ENCODE measurements at places on chromosomes 3 and 15. TPM values are rescaled to one million over a fixed set of nuclear protein-coding genes. Genes with fewer than 3 reads are reported as not detected.

Gene CHRNA7
- total RNA-seq, result 0.37 TPM

Gene TMC3
- not detected for total RNA-seq

Gene NR1I2
- not detected for total RNA-seq

Gene TNNC1
- 0.33 TPM for total RNA-seq

Gene CHRFAM7A
- 1.4 TPM for total RNA-seq

Gene SPCS1
- 59.9 TPM for total RNA-seq

Gene LRRC2
- total RNA-seq, result 7.4 TPM

Gene IQCH
- 7.0 TPM for total RNA-seq

Gene CSTA
- total RNA-seq, result 1.1 TPM

Gene ZNF501
- total RNA-seq, result 7.1 TPM

Gene TLR9
- total RNA-seq, result under 0.01 TPM

Gene ARRDC4
- total RNA-seq, result 8.4 TPM

Gene MUC13
- not detected for total RNA-seq

Gene C3orf85
- total RNA-seq, result not detected

Gene KNG1
- total RNA-seq, result not detected

Gene ZFAND6
- 139 TPM for total RNA-seq

Gene HIGD2B
- not detected for total RNA-seq

Gene ABHD2
- 91.2 TPM for total RNA-seq

Gene EPM2AIP1
- total RNA-seq, result 21.7 TPM

Gene FYTTD1
- total RNA-seq, result 48.5 TPM

Gene WDR93
- under 0.01 TPM for total RNA-seq

Gene SMCO1
- not detected for total RNA-seq

Gene ALDH1L1
- 0.25 TPM for total RNA-seq

Gene LINGO1
- total RNA-seq, result not detected

Gene FAM43A
- total RNA-seq, result 15.5 TPM

Gene UBA5
- 52.1 TPM for total RNA-seq

Gene CNTN4
- 1.00 TPM for total RNA-seq

Gene CHDH
- 0.44 TPM for total RNA-seq

Gene TIPIN
- 15.2 TPM for total RNA-seq

Gene PPIP5K1
- total RNA-seq, result 32.4 TPM

Gene CLSTN2
- 1.00 TPM for total RNA-seq

Gene TTLL13
- total RNA-seq, result not detected

Gene PTH1R
- total RNA-seq, result 1.00 TPM

Gene RTP3
- not detected for total RNA-seq

Gene HMCES
- 33.1 TPM for total RNA-seq

Gene FRMD4B
- total RNA-seq, result 1.9 TPM

Gene PLSCR2
- total RNA-seq, result not detected

Gene GALNT15
- total RNA-seq, result 3.4 TPM

Gene CORO2B
- total RNA-seq, result 26.7 TPM

Gene CCDC39
- 0.12 TPM for total RNA-seq

Gene GNAT1
- total RNA-seq, result not detected

Gene MSL2
- total RNA-seq, result 11.1 TPM

Gene CNTN3
- 5.0 TPM for total RNA-seq

Gene FANCD2OS
- total RNA-seq, result not detected

Gene C3orf22
- not detected for total RNA-seq

Gene CD276
- 164 TPM for total RNA-seq

Gene CACNA1D
- 0.33 TPM for total RNA-seq

Gene PLSCR5
- not detected for total RNA-seq

Gene GRK7
- under 0.01 TPM for total RNA-seq

Measured in uterine smooth muscle cell (primary cell).